Caco-2 (cell line): ENCODE measurements at places on chromosomes 5 and 9.

DNA sequence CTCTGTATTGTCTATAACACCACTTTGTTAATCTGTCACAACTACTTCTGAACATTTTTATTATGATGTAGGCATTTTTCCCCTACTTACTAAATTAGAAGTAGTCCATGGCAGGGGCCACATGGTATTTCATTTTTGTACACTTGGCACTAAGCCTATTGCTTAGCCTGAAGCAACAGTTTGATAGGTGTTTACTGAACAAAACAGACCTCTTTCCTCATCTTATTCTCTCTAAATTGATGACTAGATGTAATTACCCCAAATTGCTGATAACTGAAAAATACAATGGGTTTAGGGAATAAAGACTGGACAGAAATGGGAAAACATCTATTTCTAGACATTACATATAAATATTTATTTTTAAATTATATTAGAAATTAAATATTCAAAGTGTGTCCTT, 633.8 kb downstream of the SLCO4C1 start:
- no peak overlapping the region for H3K4me3 ChIP-seq
- H3K4me1 ChIP-seq: peaks cover 53% of the 10 kb centered on the region
- no peak for DNase-seq
- no peak overlapping the region for H3K27ac ChIP-seq
- H3K27me3 ChIP-seq: no peaks in the 10 kb centered on the region

DNA sequence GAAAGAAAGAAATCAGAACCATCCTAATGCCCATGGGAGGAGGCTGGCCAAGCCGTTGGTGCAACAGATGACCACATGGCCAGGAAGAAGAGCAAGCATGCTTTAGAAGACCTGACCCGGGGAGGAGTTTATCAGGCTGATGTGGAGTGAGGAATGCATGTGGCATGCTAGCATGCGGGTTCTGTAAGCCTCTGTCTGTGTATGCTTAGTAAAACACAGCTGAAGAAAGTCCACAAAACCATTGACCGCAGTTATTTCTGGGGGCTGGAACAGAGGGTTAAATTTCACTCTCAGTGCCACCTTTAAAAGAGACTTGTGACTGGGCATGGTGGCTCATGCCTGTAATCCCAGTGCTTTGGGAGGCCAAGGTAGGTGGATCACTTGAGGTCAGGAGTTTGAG, 19.1 kb downstream of the GFI1B start:
- H3K27ac ChIP-seq: no peak overlapping the region
- peaks cover 23% of the 10 kb centered on the region for H3K4me1 ChIP-seq
- no peak overlapping the region for H3K4me3 ChIP-seq
- DNase-seq: peak; percentile 55
- no peaks in the 10 kb centered on the region for H3K27me3 ChIP-seq
- no peaks in the 10 kb centered on the region for H3K36me3 ChIP-seq

DNA sequence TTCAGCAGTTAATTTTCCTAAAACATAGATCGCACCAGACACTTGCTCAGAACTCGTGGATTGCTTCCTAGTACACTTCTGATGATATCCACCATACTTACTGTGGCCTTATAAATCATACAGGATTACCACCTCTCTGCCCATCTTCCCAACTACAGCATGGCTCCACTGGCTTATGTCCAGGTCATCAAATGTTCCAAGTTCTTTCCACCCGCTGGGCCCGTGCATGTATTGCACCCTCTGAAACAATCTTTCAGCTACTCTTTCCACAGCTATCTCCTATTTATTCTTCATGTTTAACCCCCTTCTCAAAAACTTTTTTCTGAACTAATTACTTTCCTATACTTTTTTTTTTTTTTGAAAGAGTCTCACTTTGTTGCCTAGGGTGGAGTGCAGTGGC, 18.5 kb downstream of the FBXW2 start:
- H3K27me3 ChIP-seq: no peaks in the 10 kb centered on the region
- no peak for DNase-seq
- H3K36me3 ChIP-seq: no peaks in the 10 kb centered on the region; the same call in 1 of the 2 replicates

GRCh38 chr5:149162401-149163084, 21.2 kb downstream of the ABLIM3 start:
- H3K36me3 ChIP-seq: no peaks in the 10 kb centered on the region
- H3K27me3 ChIP-seq: no peaks in the 10 kb centered on the region
- H3K27ac ChIP-seq: no peak overlapping the region
- no peaks in the 10 kb centered on the region for H3K4me1 ChIP-seq
- H3K4me3 ChIP-seq: no peak overlapping the region

DNA sequence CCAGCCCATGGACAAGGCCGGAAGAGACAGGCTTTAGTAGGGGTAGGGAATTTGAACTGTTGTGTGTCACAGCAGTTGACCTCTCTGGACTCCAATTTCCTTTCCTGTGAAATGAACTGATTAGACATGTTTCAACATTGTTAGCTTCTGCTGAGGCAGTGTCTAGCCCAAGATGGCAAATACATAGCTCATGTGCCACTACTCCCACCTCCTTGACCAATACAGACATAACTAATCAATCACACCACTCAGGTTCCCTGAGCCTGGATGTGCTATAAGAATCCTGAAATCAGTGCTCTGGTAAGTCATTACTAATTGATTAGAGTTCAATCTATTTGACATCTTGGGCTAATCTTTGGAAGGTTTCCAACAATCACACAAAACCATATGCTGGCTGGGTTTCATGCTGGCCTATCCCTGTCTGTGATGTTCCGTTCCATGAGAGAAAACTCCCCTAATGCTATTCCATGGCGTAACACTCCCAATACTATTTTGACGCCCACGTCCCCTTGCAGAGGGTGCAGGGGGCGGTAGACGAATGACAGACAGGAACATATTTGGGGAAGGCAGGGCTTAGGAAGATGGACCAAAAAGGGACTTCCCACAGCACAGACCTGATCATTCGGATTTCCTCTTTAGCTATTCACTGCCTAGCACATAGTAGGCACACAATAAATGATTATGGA, 95.2 kb downstream of the PDE6A start:
- no peak overlapping the region for H3K27ac ChIP-seq
- no peaks in the 10 kb centered on the region for H3K27me3 ChIP-seq
- no peak for DNase-seq
- H3K4me1 ChIP-seq: no peaks in the 10 kb centered on the region

GRCh38 chr9:81562231-81563019, 126.9 kb downstream of the TLE1 start:
- no peaks in the 10 kb centered on the region for H3K36me3 ChIP-seq
- no peak overlapping the region for H3K4me3 ChIP-seq
- no peak for DNase-seq
- peak overlapping the region; percentile 44 for H3K27ac ChIP-seq
- H3K4me1 ChIP-seq: no peaks in the 10 kb centered on the region

DNA sequence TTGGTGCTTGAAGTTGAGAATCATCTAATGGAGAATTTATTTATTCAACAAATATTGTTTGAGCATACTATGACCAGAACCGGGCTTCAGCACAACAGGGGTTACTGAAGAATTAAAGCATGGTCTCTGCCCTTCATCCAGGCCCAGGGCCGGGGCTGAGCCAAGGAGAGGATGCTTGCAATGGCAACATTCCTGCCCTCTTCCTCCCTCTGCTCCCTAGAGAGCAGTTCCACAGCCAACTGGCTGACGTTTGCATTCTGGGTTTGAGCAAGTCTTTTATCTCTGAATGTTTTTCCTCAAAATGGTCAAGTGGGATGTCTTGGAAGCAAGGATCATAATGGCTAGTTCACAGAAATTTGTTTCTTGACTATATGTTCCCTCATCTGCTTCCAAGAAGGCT, 80.7 kb downstream of the GLDC start:
- H3K4me1 ChIP-seq: no peaks in the 10 kb centered on the region
- DNase-seq: no peak
- no peaks in the 10 kb centered on the region for H3K27me3 ChIP-seq
- H3K4me3 ChIP-seq: no peak overlapping the region

- DNase-seq: no peak
- H3K27me3 ChIP-seq: no peaks in the 10 kb centered on the region
- H3K4me1 ChIP-seq: peaks cover 18% of the 10 kb centered on the region
These were observed 447.7 kb downstream of the KIF4B start for GRCh38 chr5:155461304-155461703.
